ENCODE measurements at places on chromosomes 4 and X.

DNA sequence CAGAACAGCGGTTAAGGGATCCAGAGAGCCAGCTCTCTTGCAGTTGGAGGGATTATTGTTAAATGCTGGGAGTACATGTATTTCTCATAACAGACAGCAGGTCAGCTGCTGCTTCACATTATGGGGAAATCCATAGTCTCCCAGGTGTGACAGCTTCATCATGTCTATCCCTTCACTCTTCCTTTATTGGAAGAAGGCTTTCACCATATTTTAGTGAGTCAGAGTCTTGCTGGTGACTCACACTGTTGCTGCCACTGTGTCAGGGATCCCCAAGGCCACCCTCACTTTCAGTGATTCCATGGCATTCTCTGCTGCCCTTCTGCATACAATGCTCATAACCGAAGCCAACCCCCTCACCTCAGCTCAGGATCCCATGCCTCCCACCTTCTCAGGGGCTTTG is 32.9 kb upstream of the PAGE5 start:
- no peak for DNase-seq

DNA sequence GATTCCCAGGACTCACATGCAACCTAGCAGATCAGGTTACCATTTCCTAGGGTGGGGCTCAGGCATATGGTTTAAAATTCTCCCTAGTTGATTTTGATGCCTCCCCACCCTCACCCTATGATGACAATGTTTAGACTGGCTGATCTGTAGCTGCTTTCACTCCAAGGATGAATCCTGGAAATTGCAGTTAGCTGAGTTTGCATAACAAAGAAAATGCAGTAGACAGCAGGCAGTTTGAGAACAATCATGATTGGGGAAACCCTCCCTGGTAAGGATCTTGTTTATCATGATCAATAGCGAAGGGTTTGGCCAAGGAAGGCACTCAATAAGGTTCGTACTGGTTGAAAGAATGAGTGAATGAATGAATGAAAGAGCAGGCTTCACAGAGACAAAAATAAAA is 2.1 kb downstream of the ZNF518B start:
- DNase-seq: no peak

DNA sequence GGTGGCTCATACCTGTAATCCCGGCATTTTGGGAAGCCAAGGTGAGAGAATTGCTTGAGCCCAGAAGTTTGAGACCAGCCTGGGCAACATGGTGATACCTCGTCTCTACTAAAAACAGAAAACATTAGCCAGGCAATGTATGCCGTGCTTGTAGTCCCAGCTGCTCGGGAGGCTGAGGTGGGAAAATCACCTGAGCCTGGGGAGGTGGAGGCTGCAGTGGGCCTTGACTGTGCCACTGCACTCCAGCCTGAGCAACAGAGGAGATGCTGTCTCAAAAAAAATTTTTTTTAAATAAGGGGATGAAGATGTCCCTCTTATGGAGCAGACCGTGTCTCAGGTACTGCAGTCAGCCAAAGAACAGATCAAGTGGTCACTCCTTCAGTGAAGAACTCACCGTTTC is 13.5 kb downstream of the CTAG1B start:
- no peak for DNase-seq

DNA sequence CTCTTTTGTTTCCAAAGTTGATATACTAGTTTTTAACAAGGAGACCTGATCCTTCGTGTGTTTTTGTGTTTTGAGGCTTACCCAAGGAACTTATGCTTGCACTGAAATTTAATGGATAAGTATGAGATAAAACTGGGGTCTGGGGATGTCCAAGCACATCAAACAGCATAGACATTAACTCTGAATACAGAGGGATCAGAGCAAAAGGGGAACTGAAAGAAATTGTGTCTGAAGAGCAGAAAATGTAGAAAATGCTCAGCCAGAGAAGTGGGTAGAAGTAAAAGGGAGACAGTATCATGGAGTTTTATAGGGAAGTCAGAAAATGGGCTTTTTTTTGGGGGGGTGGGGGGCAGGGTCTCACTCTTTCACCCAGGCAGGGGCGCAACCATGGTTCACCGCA is 695.4 kb downstream of the ARAP2 start:
- DNase-seq: no peak

- DNase-seq: no peak
Observed at GRCh38 chr4:21067351-21067750, 367.1 kb downstream of the PACRGL start.

GRCh38 chrX:17237146-17237545 is 137.9 kb upstream of the NHS start:
- DNase-seq: no peak

- no peak for DNase-seq
Observed at GRCh38 chr4:180542445-180543100, 1700.6 kb upstream of the TENM3 start.

- DNase-seq: no peak
Observed at GRCh38 chrX:80667967-80668366, 141.7 kb downstream of the BRWD3 start.

- no peak for DNase-seq
Observed at GRCh38 chrX:46994096-46994495, 81.9 kb downstream of the JADE3 start.

- DNase-seq: no peak
Observed at GRCh38 chr4:89733946-89734345, 103.0 kb downstream of the SNCA start.

GRCh38 chr4:112253382-112254000 is 21.9 kb downstream of the AP1AR start:
- no peak for DNase-seq

- no peak for DNase-seq
Observed at GRCh38 chr4:6018331-6018730, at the start of gene C4orf50. TSS of gene C4orf50 (minus strand) at chr4:6018431.

- no peak for DNase-seq
Observed at GRCh38 chrX:47361538-47362511, 8.6 kb upstream of the ZNF157 start.

- no peak for DNase-seq
Observed at GRCh38 chrX:33142331-33142730, 69.0 kb downstream of the DMD start.

DNA sequence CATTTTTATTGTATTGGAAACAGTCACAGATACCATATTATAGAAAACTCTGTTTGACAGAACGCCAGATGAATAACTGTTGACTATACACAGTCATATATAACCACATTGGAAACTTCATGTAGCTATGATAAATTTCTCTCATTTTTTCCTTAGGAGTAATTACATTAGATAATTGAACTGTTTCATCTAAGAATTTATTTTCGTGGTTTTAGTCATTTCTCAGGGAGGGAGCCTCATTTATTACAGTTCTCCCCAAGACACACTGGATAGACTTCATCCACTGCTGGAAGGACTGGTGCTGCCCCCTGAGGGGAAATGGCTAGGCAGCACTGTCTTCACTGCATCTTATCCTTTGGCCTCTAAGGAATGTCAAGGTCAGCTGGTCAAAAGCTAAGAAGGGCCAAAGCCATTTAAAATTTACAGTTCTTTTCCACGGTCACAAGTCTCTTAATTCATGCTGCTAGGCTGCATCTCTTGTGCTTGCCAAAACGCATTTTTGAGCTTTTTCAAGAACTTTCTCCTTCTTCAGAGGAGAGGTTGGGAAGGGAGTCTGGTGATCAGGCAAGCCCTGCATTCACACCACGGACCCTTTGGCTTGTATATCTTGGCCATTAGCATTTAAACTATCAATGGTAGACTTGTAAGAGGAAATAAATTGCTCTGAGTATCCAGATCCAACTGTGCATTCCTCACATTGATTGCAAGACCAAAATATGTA is 145.1 kb downstream of the CBR4 start:
- DNase-seq: no peak

DNA sequence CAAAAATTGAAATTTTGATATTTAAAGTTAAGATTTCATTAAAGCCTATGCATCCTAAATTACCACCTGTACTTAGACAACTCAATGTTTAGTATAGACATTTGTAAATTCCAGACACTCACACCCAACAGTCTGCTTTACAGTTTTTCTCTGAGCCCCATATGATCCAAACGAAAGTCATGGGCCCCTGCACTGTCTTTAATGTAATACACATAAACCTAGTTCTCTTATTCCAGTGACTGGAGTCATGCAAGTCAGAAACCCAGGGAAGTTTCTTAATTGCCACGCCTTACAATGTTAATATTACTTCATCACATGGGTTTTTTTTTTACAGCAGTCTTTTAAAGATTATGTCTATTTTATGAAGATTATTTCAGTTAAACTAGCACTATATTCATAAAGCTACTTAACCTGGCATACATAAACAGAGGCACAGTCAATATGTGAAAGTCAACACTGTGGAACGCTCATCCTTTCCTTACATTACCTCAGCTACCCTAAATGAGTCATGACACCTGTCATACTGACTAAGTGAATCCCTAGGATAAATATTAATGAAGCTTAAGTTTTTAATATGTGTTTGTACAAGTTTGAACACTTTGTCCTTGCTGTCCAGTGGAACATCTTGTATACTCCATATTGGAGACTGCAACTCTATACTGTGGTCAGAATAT is 67.7 kb upstream of the H2AZ1 start:
- DNase-seq: no peak

DNA sequence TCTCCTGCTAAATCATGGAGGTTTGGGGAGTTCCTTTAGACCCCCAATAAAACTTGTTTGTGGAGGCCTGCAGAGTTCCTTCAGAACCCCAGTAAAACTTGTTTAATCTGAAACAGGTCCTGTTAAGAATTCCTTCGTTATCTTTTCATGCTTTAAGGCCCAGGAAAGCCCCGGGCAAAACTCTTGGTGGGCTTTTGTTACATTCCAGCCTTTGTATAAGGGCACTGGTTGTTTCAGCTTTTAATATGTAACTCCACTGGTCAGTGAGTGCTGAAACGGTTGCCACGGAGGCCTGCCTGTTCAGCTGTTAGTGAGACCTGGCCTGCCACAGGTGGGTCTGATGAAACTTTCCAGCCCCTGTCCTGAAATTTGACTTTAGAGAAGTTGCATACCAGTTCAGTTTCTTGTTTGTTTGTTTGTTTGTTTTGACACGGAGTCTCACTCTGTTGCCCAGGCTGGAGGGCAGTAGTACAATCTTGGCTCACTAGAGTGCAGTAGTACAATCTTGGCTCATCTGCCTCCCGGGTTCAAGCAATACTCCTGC is 12.4 kb upstream of the DHRSX start:
- DNase-seq: no peak

- no peak for DNase-seq
Observed at GRCh38 chrX:47143894-47144625, 442 bp downstream of the NDUFB11 start.

GRCh38 chrX:22662776-22663175 is 337.0 kb upstream of the DDX53 start:
- no peak for DNase-seq

DNA sequence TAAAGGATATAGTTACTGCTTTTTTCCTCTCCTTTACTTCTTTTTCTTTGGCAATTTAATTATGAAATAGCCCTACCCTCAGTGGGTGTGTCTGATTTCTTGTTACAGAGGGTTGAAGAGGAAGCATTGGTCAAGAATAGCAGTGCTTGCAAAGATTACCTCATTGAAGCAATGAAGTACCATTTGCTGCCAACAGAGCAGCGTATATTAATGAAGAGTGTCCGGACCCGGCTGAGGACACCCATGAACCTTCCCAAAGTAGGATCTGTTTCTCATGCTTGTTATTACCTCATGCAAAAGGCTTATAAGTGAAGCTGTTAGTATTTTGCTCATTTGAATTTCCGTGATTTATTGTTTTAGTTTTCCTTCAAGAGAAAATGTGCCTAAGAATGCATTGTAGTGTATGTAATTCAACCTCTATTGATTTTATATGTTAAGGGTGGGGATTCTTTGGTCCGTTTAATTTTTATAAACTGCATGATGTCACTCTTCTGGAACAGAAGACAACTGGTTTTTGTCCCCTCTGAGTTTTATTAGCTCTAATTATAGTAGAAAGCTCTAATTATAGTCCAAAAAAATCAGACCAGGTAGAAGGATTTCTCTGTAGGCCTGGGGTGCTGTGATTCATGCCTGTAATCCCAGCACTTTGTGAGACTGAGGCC is 27.9 kb upstream of the MSMO1 start:
- DNase-seq: no peak

DNA sequence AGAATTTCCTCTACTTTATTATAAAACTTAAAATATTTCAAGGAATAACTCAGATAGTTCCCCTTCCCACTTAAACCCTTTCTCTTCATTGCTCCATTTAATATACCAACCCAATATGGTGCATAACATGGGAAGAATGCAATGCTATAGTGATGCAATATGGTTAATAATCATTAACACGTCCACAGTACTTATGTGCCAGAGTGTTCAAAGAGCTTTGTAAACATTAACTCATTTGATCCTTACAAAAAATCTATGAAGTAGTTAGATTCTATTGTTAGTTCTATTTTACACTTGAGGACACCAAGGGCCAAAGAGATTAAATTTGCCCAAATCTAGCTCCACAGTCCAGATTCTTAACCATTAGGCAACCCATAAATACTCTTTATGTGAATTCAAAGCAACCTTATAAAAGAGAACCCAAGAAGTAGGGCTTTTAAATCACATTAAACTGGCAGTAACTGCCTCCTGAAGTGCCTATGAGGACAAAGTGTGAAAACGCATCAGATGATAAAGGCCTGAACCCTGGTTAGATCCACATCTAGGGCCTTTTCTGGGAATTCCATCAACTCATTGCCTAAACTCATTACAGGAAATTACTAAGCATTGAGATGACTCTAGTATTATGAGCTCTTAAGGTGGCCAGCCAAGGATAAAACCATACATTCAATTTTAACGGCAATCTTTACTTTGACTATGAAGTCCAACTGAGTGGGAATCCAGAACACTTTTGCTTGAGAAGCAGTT is 94.3 kb downstream of the AREG start:
- DNase-seq: no peak

DNA sequence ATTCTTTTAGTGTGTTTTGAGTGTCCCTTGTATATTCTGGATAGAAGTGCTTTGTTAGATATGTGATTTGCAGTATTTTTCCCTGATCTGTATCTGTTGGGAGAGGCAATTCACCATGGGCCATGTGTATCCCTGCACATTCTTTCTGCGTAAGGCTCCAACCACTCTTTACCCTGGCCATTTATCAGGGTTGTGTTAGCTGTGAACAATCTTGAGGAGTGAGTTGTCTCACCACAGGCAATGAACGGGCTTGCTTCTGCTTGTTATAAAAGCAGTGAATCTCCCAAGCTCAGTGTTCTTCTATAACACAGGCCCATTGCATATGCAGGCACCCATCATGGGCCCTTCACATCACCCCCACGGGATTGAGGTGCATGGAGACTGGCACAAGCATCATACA is 18.9 kb upstream of the SMIM10 start:
- DNase-seq: no peak

- no peak for DNase-seq
Observed at GRCh38 chr4:80045786-80046185, 27.2 kb downstream of the ANTXR2 start.

GRCh38 chr4:102500696-102501446 is at the start of gene NFKB1:
TSS of gene NFKB1 (plus strand) at chr4:102501359. CDS start at chr4:102525519, 24,160 bp downstream.
- DNase-seq: peak; percentile 69

DNA sequence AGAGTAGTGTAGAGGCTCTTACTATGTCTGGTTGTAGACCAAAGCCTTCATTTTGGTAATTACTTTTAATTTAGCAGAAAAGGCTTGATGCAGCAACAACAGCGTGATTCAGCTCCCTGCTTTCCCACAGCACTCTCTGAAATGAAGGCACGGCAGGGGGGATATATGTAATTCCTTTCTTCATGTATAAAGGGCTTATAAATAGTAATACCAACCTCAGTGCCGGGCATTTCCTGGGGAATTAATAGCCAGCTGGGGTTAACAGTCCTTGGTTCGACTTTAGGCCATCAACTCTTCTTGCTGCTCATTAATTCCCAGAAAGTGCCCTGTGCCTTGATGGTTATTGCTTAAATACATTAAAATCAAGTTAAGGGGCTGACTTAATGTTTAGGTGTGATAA is 669.0 kb downstream of the ZNF674 start:
- no peak for DNase-seq

GRCh38 chrX:69131886-69132285 is 33.4 kb downstream of the PJA1 start:
- DNase-seq: no peak

Measured in stimulated activated CD4-positive, alpha-beta T cell treated with anti-CD3 and anti-CD28 coated beads, Interleukin-1b, Interleukin-23, amount 100 ng/mL, for 1 hour (primary cell).